ENCODE measurements at places on chromosomes 1 and 21.

DNA sequence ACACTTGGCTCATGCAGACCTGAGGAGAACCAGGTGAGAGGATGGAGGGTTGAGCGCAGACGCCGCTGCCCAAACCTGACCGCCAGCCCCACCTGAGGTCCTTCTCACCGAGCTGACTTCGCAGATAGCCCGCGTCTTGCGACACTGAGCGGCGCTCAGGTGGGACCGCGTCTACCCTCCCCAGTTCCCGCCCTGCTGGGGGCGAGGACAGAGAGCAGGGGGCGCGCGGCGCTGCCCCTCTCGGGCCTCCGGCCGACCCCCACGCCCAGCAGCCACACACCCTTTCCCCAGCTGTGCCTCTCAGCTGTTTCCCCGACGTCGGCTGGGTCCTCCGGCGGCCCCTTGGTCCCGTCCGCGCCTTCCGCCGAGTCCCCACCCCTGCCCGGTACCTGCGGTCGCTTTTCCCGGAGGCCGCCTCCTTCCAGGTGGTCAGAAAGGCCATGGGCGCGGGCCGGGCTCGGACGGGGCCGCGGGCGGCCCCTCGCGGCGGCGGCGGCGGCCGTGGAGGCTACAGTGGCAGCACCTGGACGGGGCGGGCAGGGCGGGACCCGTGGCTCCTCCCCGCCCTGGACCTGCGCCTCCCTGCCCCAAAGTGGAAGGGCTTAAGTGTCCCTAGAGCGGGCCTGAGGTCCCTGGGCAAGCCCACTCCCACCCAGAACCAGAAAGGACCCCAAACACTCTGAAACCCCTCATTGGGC is 14.4 kb upstream of the TTC39A start:
- no peak for DNase-seq

- DNase-seq: no peak
Measured at GRCh38 chr21:27114111-27114510, 147.2 kb upstream of the ADAMTS5 start.

- no peak for DNase-seq
Measured at GRCh38 chr1:213829780-213830179, 158.0 kb upstream of the PROX1 start.

GRCh38 chr21:45108808-45109781 is 34.7 kb downstream of the ADARB1 start:
- no peak for DNase-seq

DNA sequence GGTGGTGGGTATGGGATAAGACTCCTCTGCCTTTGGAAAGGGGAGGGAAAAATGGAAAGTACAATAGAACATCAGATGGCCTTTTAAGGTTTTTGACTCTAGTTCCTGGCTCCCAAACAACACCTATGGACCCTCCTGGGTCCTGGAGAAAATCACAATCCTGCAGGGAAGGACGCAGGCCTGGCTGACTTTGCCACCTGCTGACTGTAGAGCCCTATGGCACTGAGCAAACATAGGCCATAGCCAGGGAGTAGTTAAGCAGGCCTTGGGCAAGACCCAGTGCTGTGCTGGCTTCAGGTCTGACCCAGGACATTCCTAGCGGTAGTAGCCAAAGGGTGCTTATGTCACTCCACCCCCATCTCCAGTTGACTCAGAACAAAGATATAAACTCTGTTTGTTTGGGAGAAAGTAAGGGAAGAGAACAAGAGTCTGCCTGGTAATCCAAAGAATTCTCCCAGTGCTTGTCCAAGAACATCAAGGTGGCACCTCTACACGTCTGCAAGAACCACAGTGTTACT is 149.0 kb downstream of the SLC44A5 start:
- DNase-seq: no peak

GRCh38 chr21:43268086-43268803 is 99.4 kb downstream of the CRYAA start:
- DNase-seq: no peak

GRCh38 chr1:84406346-84406861 is 8.1 kb downstream of the DNASE2B start:
- DNase-seq: no peak

DNA sequence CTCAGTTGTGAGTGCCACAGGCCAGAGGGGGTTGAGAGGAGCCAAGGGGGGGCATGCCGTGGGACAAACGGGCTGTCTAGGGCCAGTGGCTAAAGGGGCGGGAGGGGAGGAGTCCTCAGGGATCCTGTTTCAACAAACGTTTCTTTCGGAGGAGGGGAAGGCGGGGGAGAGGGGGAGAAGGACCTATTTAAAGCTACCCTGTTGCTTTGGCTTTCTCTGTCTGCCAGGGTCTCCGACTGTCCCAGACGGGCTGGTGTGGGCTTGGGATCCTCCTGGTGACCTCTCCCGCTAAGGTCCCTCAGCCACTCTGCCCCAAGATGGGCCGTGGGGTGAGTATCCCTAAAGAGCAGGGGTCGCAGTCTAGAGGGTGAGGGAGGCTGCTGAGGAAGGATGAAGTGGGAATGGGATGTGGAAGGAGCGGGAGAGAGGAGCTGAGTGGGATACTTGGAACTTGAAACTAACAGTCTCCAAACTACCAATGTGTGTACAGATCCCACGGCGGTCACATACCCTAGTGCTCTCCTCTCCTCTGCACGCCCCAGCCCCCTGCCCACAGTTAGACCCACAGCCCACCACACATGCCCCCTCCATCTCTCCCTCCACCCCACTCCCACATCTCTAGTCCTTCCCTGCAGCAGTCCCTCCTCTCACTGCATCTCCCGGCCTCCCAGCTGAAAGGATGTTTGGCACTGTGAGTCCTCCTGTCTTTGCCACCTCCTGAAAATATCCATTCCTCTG is at the start of gene ATP1A2:
ATP1A2 (plus strand) TSS at position 215 of the 738 bp plus-strand sequence; CDS start at position 318, 103 bp downstream.
- no peak for DNase-seq

GRCh38 chr1:12085643-12086260 is 22.6 kb downstream of the TNFRSF8 start:
- DNase-seq: no peak

DNA sequence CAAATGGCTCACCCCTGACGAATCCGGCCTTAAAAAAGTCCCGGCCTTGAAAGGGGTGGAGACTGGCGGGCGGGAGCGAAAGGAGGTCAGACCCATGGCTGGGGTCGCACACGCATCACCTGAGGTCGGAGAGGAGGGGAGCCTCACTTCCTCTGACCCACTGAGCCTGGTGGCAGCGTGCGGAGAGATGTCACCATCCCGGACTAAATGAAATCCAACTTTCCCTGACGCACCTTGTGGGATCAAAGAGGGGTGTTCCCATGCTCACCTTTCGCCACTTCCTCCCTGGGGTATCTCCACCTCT is 709 bp upstream of the SLC41A1 start:
- DNase-seq: peak; percentile 59

GRCh38 chr1:223531742-223532341 is 133.7 kb downstream of the CAPN8 start:
- DNase-seq: peak; percentile 83

GRCh38 chr1:228392111-228392936 is 14.3 kb downstream of the TRIM11 start:
- no peak for DNase-seq

DNA sequence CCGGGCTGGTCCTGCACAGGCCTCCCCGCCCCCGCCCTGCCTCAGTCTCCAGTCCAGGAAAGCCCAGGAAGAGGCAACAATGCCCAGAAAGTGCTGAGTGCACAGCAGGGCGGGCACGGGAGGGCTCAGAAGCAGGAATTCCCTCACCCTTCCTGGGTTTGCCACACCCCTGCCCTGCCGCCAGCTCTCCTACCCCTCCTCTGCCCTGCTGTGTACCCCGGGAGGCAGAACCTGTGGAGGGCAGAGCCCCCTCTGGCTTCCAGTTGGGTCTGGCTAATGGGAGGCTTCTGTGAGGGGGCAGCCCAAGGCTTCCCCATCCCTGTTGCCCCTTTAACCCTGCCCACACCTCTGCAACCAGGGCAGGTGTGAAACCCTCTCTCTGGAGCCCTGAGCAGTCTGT is 47.5 kb upstream of the CSF3R start:
- DNase-seq: no peak

- DNase-seq: no peak
Measured at GRCh38 chr1:85607921-85608265, 27.3 kb downstream of the CCN1 start.

- no peak for DNase-seq
Measured at GRCh38 chr1:31797216-31797615, 18.6 kb downstream of the SPOCD1 start.

DNA sequence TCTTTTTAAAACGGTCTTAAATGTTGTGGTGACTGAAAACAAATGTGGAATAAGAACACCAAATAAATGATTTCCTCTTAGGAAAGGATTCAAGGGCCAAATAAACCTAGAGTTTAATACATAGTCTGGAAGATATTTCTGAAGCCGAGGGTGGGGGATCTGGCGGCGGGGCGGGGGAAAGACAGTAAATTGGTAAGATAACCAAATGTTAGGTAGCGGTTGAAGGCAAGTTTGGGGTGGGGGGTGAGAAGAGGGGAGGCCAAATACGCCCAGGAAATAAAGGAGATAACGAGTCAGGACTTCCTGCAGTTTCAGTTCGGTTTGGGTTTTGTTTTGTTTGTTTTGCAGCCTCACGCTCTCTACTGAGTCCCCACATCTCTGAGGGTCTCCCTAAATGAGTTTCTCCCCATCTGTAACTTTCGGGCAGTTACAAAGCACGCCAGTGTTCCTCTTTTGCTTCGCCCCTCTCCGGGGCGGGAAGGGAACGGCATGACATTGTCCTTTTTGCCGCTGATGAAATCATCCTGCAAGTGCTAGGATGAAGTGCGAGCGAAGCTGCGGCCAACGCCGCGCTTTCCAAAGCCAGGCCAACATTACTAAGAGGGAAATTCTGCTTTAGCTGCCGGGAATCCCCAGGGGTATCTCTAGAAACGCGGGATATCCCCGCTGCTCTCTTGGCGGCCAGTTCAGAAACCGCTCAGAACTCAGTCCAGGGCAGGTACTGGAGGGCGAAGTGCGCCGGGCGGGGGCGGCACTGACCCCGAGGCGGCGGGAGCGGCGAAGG is 844 bp downstream of the NIBAN1 start:
- DNase-seq: peak; percentile 78

- no peak for DNase-seq
Measured at GRCh38 chr1:31368611-31369107, 4.2 kb downstream of the FABP3 start.

GRCh38 chr1:74436078-74436477 is 76.3 kb downstream of the LRRC53 start:
- no peak for DNase-seq

DNA sequence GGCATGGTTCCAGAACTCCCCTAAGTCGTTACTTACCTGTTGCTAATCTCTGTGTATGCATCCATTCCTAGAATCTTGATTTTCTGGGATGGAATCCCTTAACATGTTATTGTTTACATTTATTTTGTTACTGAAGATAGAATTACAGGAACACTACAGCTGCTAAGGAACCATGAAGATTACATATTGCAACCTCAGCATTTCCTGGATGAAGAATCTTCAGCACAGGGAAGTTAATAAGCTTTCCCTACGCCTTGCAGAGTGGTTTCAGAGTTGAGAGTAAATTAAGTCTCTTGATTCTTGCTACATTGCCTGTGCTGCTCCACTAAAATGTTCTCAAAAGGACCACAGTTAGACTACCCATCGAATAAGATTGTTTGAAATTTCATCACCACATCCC is 31.4 kb upstream of the GBP6 start:
- DNase-seq: no peak

DNA sequence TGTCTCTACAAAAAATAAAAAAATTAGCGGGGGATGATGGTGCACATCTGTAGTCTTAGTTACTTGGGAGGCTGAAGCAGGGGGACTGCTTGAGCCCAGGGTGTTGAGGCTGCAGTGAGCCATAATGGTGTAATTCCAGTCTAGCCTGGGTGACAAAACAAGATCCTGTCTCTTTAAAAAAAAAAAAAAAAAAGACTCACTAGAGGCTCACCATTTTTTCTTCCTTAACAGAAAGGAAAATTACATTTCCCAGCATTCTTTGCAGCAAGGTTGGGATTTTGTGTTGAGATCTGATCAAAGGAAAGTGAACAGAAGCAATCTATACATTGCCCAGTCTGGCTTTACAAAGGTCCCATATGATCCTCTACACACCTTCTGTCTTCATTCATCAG is 21.5 kb downstream of the GFI1 start:
- no peak for DNase-seq

GRCh38 chr1:174367892-174368291 is 79.9 kb upstream of the GPR52 start:
- DNase-seq: no peak

DNA sequence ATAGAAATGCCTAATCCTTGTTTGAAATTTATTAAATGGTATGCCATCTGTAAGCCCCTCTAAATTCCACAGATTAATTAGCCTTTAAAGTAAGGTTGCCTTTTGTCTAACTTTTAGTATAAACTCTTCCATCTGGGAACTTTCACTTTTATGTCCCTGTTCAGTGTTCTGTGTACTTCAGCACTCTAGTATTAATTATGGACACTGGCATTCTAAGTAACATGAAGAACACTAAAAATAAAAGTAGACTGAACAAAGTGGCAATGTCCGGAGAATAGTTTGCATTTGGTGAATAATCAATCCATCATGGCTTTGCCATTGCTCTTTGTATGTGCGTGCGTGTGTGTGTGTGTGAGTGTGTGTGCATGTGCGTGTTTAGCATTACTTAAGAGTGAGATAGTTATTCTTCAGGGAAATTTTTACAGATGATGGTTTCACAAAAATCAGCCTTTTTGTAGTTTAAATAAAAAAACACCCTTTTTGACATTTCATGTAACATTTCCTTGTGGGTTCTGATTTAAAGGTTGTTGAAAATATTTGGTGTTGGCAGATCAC is 51.1 kb downstream of the ATF6 start:
- DNase-seq: no peak

- no peak for DNase-seq
Measured at GRCh38 chr1:54245501-54245900, 45.5 kb downstream of the MRPL37 start.

DNA sequence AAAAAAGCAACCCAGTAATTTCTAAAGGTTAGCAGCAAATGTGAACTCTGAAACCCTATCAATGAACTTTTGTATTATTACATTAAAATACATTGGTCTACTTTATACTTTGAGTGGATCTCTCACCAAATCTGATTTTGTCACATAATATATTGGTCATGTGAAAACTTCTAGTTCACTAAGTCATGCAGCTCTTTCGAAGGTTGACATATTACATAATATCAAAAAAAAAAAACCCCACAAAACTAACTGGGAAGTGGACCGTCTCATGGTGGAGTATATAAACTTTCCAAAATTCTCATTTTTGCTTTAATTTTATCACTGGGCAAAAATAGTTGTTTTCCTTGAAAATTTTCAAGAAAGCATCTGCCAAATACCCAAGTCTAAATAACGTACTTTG is 50.4 kb downstream of the GATAD2B start:
- no peak for DNase-seq

DNA sequence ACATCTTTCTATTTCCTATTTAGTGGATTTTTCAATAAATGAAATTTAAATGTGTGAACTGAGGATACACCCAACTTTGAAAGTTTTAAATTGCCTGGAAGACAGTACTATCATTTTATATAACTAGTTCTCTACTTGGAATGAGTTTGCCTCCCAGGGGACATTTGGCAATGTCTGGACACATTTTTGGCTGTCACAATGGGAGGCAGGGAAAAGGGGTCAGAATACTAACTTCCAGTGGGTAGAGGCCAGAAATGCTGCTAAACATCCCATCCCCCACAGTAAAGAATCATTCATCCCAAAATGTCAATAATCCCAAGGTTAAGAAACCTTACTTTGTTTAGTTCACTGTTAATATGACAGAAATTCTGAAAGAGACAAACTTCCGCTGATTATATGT is 13.2 kb upstream of the NRAS start:
- DNase-seq: no peak
